ENCODE measurements at places on chromosomes 5 and 9.

DNA sequence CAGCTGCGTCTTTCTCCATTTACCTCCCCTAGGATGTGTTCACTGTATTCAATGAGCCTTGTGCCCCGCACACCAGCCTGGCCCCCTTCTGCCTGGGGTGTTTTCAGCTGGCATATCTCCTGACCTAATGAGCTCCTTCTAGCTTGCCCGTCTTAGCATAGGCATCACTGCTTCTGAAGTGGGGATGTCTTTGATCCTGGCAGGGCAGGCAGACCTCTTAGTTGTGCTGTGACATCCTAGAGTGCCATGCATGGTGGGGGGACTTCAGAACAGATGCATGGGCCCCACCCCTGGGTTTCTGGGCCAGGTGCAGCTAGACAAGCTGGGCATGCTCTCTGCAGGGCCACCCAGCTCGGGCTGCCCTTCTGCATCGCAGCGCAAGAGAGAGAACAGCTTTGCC lies 172.7 kb downstream of the GADD45G start:
- no peak for DNase-seq

GRCh38 chr9:119412399-119412798 lies 43.2 kb upstream of the BRINP1 start:
- DNase-seq: no peak

DNA sequence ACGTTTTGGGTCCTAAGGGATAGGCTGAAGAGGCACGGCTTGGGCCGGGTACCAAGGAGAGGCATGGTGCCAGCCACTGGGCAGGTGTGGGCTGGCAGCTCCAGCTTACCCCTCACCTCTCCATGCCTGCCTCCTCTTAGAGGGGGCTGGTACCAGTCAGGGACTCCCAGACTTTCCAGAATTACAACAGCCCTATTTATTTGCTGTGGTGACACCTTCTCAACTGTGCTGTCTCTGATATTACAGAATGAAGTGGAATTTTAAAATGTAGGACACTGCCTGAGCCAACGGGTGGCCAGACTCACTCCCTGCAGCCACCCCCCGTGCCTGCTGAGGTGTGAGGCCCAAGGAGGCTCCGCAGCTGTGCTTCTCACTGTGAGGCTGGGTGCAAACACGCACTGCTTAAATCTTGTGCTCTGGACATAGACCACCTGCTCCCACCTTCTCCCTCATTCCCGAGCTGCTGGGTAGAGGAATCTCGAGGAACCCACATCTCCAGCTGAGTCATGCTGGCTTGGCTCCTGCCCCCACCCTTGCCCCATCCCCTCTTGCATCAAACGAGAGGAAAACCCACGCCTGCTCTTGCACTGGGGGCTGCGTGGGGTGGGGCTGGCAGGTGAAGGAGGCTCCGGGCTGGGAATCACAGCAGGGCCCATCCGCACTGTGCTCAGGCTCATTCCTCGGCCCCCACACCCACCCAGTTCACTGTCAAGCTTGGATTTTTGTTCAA lies 47.9 kb downstream of the PRRT1B start:
- DNase-seq: no peak

GRCh38 chr5:132639706-132640130 lies 18.3 kb upstream of the IL13 start:
- DNase-seq: no peak

- DNase-seq: peak; percentile 43
These were observed 97.4 kb downstream of the OSTF1 start for GRCh38 chr9:75185585-75186170.

GRCh38 chr5:94223235-94223634 lies 395.2 kb downstream of the KIAA0825 start:
- DNase-seq: no peak
